ENCODE measurements at places on chromosomes 7 and 10. TPM values are rescaled to one million over a fixed set of nuclear protein-coding genes. Genes with fewer than 3 reads are reported as not detected.

BICC1 gene
- total RNA-seq: 9.3 TPM

- H3K4me1 ChIP-seq: peaks cover 9% of the 10 kb centered on the region
- DNase-seq: no peak
- peaks cover 52% of the 10 kb centered on the region for H3K27me3 ChIP-seq
- no peak overlapping the region for H3K4me3 ChIP-seq
- H3K27ac ChIP-seq: no peak overlapping the region
- no peaks in the 10 kb centered on the region for H3K36me3 ChIP-seq
Observed at GRCh38 chr10:100895346-100895745, 17.4 kb upstream of the SLF2 start.

DNA sequence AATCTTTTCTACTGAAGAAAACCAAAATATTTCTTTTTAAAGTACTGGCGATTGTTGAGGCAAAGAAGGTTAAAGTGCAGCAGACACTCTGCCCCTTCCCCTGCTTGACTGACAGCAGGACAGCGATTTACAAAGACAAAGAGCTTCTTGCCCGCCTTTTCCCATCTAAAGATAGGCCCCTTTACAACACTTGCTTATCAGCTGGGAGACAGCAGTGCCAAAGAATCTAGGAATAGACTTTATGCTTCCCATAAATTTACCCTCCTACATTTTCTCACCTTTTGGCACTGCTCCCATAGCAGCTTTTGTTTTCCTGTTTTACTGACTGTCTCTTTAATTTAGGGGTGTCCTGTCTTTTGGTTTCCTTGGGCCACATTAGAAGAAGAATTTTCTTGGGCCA, 824.1 kb downstream of the CCSER2 start:
- DNase-seq: no peak
- H3K27ac ChIP-seq: no peak overlapping the region
- H3K4me3 ChIP-seq: no peak overlapping the region
- no peaks in the 10 kb centered on the region for H3K4me1 ChIP-seq
- no peaks in the 10 kb centered on the region for H3K36me3 ChIP-seq

PLXDC2 gene
- 60.0 TPM for total RNA-seq

PKD1L1 gene
- 0.18 TPM for total RNA-seq

ANXA8 gene
- total RNA-seq: 2.0 TPM
